KBM-7 (cell line): ENCODE measurements at places on chromosomes 3 and 15.

GRCh38 chr3:171747223-171747920 lies 62.9 kb downstream of the PLD1 start:
- DNase-seq, result no peak

- DNase-seq, result no peak
Observed at GRCh38 chr15:61115241-61115640, 113.9 kb downstream of the RORA start.

- DNase-seq, result no peak
Observed at GRCh38 chr3:56976651-56977560, 83.6 kb upstream of the SPATA12 start.

DNA sequence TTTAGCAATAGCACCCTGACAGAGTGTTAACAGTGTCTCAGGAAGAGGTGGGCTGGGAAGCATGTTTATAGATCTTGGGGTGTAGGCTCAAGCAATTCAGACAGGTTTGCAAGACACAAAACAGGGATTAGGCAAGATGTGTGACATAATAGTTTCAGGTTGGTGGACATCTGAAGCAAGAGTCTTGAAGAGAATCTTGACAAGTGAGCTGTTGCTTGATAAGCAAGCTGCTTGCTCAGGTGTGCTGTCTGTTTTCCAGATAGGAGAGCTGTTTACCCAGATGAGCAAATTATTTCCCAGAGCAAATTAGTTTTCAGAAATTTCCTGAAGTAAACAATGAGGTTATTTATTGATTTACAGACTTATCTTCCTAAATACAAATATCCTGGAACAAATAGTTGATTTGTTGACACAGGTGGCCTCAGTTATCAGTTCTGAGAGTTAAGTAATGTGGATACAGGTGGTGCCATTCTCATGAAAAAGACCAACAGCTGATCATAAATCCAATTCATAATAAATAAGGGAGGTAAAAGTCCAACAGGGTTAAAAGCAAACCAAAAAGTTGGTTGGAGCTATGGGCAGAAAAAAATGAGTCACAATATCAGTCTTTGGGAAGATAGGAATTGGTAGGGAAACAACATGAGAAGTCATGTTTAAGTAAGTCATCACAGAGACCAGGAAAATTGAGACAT lies 437.3 kb downstream of the TBL1XR1 start:
- no peak for DNase-seq

- DNase-seq, result no peak
Observed at GRCh38 chr3:120025520-120025919, 68.7 kb downstream of the GSK3B start.

- no peak for DNase-seq
Observed at GRCh38 chr15:73941044-73941443, 14.8 kb downstream of the LOXL1 start.

DNA sequence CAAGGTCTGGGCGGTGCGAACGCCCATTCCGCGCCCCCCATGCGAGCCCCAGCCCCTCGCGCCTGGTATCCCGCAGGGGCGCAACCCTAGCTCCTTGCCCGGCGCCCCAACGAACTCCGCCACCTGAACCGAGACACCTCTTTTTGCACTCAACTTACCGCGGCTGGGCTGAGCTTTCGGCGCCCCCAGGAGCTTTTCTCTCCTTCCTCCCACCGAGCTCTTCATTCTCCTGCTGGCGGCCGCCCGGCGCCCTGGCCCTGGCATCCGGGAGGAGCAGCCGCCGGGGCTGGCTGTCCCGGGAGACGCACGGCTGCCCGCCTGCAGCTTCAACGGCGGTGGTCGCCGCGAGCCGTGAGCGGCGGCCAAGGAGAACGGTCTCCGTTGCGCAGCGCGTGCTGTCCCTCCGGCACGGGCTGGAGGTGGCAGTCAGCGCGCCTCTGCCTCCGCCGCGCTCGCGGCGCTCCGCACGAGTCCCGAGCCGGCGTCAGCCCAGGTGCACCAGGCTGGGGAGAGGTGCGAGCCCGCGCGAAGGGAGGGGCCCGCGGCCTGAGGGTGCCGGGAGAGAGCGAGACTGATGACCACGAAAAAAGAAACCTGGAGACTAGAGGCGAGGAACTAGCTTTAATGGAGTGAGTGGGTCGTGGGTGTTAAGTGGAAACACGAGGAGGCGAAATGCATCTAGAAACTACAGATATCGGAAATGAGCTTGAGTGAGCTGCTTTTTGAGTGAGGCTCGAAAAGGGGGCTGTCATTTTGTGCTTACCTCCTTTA lies 621.5 kb upstream of the ZNF385D start:
- DNase-seq, result no peak

GRCh38 chr3:108946292-108947285 lies 7.1 kb downstream of the GUCA1C start:
- no peak for DNase-seq

DNA sequence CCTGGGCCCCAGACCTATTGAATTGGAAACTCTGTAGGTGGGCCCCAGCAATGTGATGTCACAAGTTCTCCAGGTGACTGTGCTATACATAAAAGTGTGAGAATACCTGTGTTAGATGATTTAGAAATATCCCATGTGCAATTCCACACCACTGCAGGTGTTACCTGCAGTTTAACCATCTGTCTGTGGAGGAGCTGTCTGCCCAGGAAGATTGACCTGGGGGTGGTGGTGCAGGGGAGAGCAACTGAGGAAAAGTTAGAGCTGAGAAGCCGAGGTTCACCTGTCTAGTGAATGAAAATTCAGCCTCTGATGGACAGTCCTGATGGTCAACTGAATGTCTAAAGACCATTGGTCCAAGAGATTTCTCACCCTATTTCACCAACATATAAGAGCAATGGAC lies 132.2 kb upstream of the SLC24A5 start:
- DNase-seq, result no peak

DNA sequence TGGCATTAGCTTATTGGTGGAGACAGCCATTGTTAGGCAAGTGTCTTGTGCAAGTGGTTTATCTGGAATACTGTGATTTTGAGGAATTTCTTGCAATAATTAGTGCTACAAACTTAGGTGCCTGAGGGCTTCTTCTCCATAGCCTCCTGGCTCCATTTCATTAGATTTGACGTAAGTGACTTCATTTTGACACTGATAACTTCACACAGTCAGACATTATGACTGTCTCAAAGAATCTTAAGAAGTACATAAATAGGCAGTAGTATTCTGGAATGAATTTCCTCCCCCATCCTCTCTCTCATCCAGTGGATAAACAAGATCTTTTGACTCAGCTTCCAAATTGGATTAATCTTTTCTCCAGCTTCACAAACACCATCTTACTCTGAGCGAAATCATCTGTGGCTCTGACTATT lies 19.0 kb downstream of the ARL14 start:
- DNase-seq, result no peak

DNA sequence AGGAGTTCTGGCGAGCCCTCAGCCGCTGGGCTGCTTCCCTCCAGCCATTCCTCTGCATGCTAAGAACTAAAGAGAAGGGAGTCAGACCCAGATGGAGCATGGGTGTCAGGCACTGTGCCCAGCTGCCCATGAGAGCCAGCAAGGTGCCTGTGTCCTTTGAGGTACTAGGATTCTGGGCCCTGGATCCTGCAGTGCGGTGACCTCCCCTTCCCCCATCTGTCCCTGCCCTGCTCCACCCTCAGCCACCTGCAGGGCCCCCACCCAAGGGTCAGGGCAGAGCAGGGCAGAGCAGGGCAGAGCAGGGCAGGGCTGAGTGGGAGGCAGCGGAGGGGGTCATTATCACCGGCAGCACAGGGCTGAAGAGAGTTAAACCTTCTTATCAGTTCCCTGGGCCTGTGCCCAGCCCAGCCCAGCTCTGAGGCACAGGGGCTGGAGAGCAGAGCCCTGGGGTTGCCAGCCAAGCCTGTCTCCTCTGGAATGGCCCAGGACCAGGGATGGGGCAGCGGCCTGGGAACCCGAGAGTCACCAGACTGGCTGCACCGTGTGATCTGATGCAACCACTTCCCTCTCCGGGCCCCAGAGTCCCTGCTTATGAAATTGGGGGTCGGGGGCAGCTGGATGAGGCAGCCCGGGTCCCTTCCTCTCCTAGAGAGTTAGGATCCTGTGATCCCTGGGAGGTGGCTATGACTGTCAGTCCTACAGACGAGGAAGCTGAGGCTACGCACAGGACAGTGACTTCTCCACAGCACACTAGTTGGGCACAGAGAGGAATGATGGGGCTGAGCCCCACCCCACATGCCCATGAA lies 17.3 kb downstream of the ZDHHC19 start:
- DNase-seq, result no peak
